Kidney (tissue), 22 donors: ENCODE measurements at places on chromosomes 12 and 14. TPM values are rescaled to one million over a fixed set of nuclear protein-coding genes. Genes with fewer than 3 reads are reported as not detected.

Gene ALDH6A1
- 34.1 TPM for total RNA-seq

Gene KLRC2
- total RNA-seq, result 0.50 TPM

GRCh38 chr14:34633742-34634141 is 3.8 kb upstream of the SNX6 start:
- DNase-seq, result no peak
- no peak overlapping the region for H3K4me3 ChIP-seq
- no peaks in the 10 kb centered on the region for H3K27me3 ChIP-seq
- H3K27ac ChIP-seq, result no peak overlapping the region

GRCh38 chr12:120847814-120848213 is 56.3 kb downstream of the SPPL3 start:
- DNase-seq, result no peak
- no peaks in the 10 kb centered on the region for H3K36me3 ChIP-seq
- no peaks in the 10 kb centered on the region for H3K4me1 ChIP-seq

- no peaks in the 10 kb centered on the region for H3K36me3 ChIP-seq
- DNase-seq, result no peak
- no peaks in the 10 kb centered on the region for H3K27me3 ChIP-seq
- H3K4me1 ChIP-seq, result peaks cover 2% of the 10 kb centered on the region
- no peak overlapping the region for H3K27ac ChIP-seq
These were observed 82.8 kb downstream of the SLC25A47 start for GRCh38 chr14:100405760-100406455.

- no peaks in the 10 kb centered on the region for H3K36me3 ChIP-seq
- no peaks in the 10 kb centered on the region for H3K4me1 ChIP-seq
- DNase-seq, result no peak
- no peaks in the 10 kb centered on the region for H3K27me3 ChIP-seq
These were observed 378.8 kb downstream of the MED13L start for GRCh38 chr12:115898670-115899069.

DNA sequence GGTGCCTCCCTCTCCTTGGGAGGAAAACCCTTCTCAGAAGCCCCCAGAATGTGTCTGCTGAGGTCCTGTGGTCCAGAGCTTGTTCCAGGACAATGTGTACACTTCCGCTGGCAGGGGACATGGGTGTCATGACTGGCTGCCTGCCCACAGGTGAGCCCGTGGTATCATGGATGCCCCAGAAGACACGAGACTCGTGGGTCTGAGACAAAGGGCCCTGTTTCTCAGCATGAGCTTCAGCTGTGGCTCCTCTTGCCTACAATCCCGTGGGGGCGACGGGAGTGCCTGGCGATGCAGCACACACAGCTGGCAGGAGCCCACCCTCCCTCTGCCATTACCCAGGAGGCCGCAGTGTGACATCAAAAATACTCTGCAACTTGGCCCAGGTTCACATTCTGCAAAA is 7.0 kb downstream of the TMEM121 start:
- H3K4me1 ChIP-seq, result peaks cover 8% of the 10 kb centered on the region
- no peaks in the 10 kb centered on the region for H3K36me3 ChIP-seq
- DNase-seq, result no peak
- no peak overlapping the region for H3K27ac ChIP-seq

DNA sequence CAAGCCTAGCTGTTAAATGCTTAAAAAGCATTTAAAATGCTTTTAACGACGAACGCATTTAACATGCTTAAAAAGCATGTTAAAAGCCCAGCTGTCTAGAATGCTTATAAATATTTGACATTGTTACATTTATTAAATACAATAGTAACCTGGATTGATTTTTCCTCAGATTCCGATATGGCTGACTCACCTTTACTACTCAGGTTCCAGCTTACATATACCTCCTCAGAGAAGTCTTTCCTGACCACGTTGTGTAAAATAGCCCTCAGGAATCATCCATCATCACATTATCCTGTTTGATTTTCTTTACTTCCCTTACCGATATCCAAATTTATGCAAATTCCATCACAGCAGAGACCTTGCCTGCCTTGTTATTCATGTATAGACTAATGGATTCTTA is 51.4 kb downstream of the SLC41A2 start:
- no peak for DNase-seq
- H3K4me3 ChIP-seq, result no peak overlapping the region
- H3K27ac ChIP-seq, result no peak overlapping the region
- H3K27me3 ChIP-seq, result no peaks in the 10 kb centered on the region
- H3K36me3 ChIP-seq, result no peaks in the 10 kb centered on the region
